ENCODE measurements at places on chromosomes 1 and 21.
A peak's percentile ranks its signal among the peaks of the same experiment; 100 is the strongest.

DNA sequence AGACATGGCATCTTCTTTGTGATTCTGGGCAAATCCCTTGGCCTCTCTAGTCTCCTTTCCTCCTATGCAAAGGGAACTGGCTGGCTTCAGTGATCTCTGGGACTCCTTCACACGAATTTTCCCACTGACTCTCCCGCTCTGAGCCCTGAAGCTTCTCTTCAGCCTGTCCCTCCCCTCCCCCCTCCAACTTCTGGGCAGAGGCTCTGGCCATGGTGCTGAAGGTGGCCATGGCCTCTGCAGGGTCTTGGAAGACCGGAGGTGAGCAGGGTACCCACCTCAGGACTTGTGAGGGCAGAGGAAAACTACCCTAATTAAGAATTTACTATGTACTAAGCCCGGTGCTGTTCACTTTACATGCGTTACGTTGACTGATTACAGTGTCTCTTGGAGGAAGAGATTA, 29.4 kb upstream of the POU3F1 start:
- peak; percentile 57 for DNase-seq

GRCh38 chr1:39048745-39049370, 22.7 kb downstream of the NDUFS5 start:
- no peak for DNase-seq

DNA sequence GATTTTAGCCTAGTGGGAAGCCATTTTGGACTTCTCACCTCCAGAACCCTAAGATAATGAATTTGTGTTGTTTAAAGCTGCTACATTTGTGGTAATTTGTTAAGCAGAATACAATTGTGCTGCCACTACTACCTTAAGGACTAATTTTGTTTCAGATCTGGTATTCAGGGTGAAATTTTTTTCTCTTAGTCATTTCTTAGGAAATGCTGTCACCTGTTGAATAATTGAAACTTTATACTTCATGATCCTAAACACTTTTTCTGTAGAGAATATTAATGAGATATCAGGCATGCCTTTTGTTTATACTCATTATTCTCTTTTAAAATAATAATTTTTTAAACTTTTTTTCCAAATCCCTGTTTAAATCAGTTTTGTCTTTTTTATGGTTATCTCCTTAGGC, 246.8 kb downstream of the TGFB2 start:
- no peak for DNase-seq

GRCh38 chr1:22556391-22557104, 6.7 kb upstream of the EPHA8 start:
- peak; percentile 29 for DNase-seq

GRCh38 chr1:17877896-17878295, 122.8 kb downstream of the ACTL8 start:
- no peak for DNase-seq

DNA sequence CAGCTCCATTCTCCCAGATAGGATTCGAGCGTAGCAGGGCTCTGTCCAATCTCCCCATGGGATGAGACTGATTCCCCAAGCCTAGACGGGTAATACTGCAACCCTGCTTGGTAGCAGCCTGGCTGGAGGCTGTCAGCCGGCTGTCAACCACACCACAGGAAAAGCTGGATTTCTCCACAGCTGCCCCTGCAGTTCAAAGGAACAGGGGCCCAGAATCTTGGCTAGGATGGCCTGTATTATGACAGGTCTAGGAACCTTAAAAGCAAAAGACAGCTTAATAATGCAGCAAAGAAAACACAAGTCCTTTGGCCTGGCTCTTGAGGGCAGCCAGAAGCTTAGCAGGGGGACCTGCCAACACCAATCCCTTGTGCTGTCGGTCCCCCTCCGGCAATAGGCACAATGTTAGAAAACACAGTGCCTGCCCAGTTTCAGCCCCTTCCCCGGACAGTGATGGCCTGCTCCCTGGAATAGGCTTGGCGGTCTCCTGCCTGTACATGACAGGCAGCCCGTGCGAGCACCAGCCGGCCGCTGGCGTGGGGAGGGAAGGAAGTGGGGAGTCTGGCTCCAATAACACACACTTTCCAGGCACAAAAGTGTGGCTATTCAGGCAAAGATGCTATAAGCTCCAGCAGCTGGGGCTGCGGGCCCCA, 90.5 kb downstream of the TRABD2B start:
- DNase-seq: no peak

DNA sequence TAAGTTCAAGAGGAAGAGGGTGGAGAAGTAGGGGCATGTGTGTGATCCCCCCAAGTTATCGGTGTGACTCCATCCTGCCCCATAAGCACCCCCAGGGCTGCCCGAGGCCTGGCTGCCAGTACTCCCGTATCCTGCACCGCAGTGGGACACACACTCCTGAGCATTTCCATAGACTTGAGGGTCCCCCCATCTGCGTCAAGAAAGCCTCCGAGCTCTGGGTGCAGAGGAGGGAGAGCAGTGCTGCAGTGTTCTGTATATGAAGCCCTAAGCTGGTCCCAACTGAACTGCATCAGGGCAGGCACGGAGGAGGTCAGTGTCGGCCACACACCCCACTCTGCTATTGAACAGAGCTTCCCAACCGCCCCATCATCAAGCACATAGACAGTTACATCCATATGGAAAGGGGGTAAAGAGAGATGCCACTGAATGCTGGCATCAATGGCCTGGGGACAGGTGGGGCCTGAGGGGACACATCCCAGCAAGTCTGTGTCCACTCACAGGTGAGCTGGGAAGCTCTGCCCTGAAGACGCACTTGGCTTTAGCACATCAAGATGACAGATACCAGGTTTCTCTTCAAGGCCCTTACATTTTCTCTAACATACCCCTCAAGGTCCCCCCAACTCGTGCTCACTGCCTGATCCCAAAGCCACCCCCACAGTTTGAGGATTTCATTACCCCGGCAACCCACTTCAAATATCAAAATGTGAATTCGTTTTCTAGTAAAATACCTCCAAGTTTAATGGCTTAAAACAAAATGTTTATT, 64.3 kb downstream of the EVA1C start:
- DNase-seq: no peak

GRCh38 chr1:170596701-170597100, 64.7 kb downstream of the GORAB start:
- DNase-seq: no peak

GRCh38 chr1:205534444-205534985, 30.0 kb downstream of the CDK18 start:
- no peak for DNase-seq

GRCh38 chr1:156618853-156619581, at the start of gene HAPLN2:
HAPLN2 (plus strand) TSS chr1:156619415; CDS start chr1:156623491, 4,076 bp downstream.
- no peak for DNase-seq

DNA sequence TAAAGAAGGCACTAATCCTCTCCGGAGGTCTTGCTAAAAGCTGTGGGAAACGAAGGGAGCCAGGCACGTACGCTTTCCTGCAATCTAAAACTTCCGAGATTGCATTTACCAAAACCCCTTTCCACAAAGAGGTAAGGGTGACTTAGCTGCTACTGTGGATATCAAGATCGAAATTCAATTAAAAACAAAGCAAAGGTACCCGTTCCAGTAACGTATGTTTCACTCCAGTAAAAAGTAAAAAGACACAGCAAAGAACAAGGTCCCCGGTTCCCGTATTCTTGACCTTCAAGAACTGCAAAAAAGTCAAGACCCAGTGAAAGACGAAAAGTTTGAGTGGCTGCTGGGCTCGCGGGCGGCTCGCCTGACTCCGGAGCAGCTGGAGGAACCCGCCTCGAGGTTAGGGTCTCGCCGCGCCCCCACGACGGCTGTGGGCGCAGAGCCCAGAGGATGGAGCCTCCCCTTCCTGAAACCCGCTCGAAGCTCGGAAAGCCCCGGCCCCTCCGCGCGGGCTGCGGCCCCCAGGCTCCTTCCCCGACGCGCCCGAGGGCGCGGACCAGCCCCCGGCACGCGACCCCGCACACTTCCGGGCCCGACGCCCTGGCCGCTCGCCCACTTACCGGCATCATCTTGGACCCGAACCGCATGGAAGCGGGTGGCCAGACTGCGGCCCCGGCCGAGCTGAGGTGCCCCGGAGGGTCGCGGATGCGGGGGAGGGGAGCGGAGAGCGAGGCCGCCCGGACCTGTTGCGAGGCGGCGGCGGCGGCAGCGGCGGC, 524 bp downstream of the TP53BP2 start:
- peak; percentile 62 for DNase-seq

DNA sequence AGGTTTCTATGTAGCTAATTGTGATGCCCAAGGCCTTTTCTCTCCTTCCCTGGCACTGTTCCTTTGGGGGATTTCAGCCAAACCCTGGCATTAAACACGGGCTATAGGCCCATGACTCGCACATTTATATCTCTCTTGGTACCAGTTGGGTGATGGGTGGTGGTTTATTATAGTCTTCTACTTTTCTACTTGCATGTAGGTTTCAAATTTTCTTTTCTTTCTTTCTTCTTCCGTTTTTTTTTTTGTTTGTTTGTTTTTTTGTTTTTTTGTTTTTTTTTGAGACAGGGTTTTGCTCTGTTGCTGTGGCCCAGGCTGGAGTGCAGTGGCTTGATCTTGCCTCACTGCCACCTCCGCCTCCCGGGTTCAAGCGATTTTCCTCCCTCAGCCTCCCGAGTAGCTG, 1.1 kb downstream of the IL10RB start:
- DNase-seq: no peak

DNA sequence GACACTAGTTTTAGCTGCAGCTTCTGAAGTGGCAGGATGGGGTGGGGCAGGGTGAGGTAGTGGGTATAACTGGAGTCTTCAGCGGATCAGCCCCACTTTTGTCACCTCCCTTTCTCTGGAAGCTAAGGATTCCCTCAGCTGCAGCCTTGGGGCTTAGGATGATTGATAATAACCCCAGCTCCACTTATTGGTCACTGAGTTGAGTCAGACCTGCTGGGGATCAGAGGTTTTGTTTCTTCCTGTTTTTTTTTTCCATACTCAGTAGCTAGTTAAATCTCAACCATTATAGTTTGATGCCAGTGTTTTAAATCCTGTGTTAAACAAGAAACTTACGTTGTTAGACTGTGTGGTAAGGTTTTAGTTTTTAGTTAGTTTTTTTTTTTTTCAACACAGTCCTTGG, 57.2 kb downstream of the LAMC1 start:
- DNase-seq: no peak

DNA sequence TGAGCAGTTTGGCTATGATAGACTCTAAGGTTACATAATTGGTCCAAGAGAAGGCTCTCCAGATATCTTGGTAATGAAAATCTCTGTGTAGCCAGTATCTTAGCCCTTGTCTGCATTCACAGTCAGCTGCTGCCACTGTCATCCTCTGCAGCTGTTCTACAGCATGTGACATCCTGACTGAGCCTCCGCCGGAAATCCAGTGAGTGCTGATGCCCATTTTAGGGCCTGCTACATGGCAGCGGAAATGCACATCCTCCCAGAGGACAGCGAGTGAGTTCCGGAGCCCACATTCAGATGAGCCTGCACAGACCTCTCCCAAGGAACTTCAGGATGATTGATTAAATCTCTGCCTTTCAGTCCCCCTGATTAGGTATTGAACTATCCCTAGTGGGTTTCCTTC, 237.1 kb downstream of the HHIPL2 start:
- no peak for DNase-seq

GRCh38 chr1:117686907-117687306, 81.1 kb downstream of the TENT5C start:
- no peak for DNase-seq

GRCh38 chr1:204087893-204088528, 15.1 kb downstream of the SOX13 start:
- no peak for DNase-seq
